Epithelial cell of proximal tubule (primary cell): ENCODE measurements at places on chromosomes 2 and 18.

- no peak for DNase-seq
These were observed 11.6 kb downstream of the IRS1 start for GRCh38 chr2:226788064-226788463.

DNA sequence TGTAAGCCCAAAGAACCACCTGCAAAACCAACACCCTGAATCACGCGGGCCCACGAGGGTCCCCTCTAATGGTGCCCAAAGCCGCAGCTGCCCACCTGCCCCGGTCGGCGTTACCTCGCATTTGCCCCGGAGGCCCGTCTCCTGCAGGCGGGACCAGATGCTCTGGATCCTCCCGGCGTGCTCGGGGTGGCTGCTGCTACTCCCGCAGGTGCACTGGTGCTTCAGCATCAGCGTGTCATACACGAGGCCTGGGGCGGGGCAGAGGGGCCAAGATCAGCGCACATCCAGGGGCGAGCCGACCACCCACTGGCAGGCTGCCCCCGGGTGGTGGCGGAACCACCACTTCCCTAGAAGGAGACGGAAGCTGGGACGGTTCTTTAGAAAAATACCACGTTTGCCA lies 260.1 kb downstream of the TWIST2 start:
- DNase-seq: no peak

DNA sequence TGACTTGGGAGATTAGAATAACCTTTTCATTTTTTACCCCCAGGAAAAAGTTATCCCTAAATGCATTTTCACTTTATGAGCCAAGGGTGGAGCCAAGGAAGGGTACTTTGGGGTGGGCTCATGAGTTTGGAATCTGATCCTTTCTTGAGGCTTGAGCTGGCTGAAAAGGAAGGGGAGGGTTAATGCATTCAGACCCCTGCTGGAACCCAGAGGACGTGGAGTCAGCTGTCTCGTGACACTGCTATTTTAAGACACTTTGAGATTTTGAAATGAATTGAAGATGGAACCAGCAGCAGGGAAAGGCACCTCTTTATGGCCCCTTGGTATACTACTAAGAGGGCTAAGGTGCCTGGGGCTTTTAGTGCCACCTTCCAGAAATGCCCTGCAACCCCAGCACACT lies 90.4 kb downstream of the MARCHF4 start:
- DNase-seq: no peak

DNA sequence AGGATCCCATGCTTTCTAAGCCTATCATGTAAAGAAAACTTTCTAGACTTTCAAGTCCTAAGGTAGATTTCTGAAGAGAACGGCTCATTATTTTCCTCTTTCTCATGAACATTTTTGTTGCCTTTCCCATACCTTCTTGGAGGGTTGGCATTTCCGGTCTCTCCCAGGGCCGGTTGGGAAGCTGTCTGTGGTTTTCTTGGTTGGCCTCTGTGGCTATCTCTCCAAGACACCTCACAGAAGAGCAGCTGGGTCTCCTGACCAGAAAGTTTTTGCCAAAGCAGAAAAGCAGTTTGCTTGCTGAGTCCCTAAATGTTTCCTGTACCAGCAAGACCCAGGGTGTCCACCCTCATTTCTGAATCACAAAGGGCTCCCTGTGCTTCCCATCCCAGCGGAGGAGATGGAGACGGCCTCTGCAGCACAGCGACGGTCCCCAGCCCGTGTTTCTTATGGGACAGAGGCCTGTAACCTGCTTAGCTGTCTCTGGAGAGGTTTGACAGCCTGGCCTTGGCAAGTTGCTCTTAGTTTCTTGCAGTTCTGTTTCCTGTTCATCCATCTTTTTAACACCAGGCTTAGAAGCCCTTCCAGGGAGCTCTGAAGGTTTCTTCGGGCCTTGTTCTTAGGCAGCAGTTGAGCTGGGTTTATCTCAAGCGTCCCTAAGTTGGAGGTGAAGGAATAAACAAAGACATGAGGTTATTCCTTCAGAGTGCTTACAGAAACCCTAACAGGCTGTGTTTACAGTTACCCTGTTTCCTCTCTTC lies 39.8 kb downstream of the GREB1 start:
- no peak for DNase-seq

DNA sequence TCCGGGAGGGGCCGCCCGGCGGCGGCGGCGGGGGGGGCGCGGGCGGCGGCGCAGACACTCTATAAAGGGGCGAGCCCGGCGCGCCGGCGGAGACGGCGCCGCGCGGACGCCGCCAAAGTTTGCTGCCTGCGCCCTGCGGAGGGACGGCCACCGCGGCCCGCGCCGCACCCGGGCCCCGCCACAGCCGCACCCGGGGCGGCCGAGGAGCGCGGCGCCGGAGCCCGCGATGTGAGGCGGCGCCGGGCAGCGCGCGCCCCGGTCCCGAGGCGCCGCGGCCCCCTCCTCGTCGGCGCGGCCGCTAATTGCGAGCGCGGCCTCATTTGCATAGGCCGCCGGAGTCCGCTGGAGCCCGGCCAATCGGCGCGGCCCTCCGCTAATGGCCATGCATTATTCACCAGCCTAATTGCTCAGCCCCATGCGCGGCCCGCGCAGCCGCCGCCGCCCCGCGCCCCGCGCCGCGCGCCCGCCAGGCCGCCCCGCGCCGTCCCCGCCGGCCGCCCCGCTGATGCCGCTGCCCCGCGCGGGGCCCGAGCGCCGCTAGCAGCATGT lies at the start of gene SALL3:
Gene SALL3 (plus strand): TSS at position 89 of the 549 bp plus-strand sequence. CDS start 457 bp downstream, at position 546.
- no peak for DNase-seq

DNA sequence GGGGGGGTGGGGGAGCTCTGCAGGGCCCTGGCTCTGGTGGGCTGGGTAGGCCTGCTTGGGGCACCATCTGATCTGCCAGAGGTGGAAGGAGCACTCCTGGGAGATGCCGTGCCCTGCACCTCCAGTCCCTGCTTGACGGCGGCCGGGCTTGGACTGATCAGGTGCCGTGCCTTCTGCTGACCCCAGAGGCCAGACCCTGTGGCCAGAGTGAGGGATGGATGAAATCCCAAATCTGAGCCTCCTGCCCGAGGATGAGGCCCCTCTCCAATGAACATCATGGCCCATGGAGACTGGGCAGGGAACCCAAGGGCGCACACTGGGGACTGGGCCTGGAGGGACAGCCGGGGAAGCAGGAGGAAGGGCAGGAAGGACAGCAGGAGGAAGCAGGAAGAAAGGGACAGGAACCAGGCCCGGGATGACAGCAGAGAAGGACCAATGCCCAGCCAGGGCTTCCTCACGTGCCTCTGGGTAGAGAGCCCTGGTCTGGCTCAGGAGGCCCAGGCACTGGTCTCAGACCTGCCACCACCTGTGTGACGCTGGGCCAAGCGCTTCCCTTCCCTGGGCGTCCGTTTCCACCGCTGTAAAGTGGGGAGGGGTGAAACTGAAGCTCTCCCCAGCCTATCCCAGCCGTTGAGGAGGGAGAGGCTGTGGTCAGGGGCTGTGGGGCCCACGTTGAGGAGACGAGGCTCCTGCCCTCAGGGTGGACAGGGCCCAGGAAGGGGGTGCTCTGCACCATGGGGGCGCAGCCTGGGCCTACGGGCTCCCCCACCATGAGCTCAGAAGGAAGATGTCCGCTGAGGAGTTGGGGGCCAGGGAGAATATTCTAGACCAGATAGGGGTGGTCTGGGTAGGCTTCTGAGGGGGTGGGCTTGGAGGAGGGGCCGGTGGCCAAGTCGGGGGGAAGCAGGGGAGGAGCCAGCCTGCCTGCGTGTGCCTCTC lies 1.0 kb upstream of the GPR35 start:
- DNase-seq: no peak

DNA sequence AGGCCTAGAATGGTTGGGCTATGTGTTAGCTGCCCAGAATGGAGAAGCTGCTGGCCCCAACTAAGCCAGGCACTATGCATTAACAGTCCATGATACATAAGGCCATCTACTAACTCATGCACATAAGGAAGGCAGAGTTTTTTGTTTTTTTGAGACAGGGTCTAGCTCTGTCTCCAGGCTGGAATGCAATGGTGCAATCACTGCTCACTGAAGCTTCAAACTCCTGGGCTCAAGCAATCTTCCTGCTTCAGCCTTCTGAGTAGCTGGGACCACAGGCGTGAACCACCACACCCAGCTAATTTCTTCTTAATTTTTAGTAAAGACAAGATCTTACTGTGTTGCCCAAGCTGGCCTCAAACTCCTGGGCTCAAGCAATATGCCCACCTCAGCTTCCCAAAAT lies 37.6 kb downstream of the GPR45 start:
- no peak for DNase-seq

GRCh38 chr2:199458806-199459285 lies 1.1 kb upstream of the SATB2 start:
- DNase-seq: no peak

GRCh38 chr2:147165697-147166382 lies 679.0 kb upstream of the ACVR2A start:
- DNase-seq: no peak

GRCh38 chr18:46771141-46771540 lies 14.3 kb upstream of the ST8SIA5 start:
- DNase-seq: no peak

DNA sequence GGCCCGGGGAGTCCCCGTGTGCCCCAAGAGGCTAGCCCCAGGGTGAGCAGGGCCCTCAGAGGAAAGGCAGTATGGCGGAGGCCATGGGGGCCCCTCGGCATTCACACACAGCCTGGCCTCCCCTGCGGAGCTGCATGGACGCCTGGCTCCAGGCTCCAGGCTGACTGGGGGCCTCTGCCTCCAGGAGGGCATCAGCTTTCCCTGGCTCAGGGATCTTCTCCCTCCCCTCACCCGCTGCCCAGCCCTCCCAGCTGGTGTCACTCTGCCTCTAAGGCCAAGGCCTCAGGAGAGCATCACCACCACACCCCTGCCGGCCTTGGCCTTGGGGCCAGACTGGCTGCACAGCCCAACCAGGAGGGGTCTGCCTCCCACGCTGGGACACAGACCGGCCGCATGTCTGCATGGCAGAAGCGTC lies 16.9 kb upstream of the FAHD2A start:
- no peak for DNase-seq
